ENCODE measurements at places on chromosomes 1 and 21.
A peak's percentile ranks its signal among the peaks of the same experiment; 100 is the strongest.

GRCh38 chr21:34179204-34179935 is 106.0 kb downstream of the MRPS6 start:
- DNase-seq: no peak

GRCh38 chr1:209791920-209792319 is 7.6 kb upstream of the C1orf74 start:
- no peak for DNase-seq

GRCh38 chr1:66699213-66699612 is 53.0 kb upstream of the DYNLT5 start:
- DNase-seq: no peak

GRCh38 chr1:109412551-109412950 is 13.7 kb downstream of the PSMA5 start:
- DNase-seq: no peak

- DNase-seq: no peak
Observed at GRCh38 chr1:224493269-224493668, 58.7 kb upstream of the WDR26 start.

DNA sequence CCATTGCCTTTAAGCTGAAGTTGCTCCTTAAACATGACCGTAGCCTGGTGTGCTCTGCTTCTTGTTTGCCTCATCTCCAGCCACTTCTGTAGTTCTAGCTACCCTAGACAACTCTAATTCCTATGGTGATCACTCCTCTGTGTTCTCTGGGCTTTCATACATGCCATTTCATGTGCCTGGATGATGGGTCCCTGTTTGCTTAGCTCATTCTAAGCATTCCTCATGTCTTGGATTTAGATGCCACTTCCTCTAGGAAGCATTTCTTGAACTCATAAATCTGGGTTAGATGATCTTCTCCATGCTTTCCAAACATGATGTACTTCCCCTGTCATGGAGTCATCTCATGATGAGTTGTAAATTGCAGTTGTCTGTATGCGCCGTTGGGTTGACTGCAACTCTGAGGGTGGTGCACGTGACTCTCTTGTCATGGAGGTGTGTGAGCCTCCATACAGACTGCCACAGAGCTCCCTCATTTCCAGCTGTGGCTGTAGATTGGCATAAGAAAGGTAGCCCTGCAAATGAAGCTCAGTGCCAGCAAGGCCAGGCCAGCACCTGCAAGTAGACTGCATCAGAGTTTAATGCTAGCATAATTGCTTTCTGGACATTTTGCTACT is 77.2 kb downstream of the LAMC1 start:
- DNase-seq: no peak

DNA sequence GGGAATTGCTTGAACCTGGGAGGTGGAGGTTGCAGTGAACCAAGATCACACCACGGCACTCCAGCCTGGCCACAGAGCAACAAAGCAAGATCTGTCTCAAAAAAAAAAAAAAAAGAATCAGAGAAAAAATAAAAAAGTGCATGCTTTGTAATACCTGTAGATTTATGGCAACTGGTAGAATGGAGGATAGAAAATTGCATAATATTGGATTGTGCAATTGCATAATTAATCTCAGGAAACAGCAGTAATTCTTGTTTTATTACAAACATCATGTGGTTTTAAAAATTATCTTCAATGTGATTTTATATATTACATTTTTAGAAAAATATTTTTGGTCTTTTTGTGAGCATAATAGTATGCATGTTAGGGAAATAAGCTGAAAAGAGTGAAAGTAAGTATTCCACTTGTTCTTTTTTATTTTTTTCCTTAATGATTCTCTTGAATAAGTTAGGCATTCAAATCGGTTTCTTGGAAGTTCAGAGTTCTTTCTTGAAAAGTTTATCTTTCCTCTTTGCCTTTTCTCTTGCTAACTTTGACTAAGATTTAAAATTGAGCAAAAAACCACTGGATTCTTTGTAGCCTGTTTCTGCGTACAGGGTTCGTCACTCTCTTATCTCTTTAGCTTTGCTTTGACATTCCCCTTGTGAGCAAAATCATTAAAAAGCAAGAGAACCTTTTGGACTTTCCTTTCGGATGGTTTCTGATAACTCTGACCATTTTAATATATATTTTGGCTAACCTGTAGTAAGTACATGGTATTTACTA is 127.5 kb upstream of the ADAMTS5 start:
- DNase-seq: no peak

DNA sequence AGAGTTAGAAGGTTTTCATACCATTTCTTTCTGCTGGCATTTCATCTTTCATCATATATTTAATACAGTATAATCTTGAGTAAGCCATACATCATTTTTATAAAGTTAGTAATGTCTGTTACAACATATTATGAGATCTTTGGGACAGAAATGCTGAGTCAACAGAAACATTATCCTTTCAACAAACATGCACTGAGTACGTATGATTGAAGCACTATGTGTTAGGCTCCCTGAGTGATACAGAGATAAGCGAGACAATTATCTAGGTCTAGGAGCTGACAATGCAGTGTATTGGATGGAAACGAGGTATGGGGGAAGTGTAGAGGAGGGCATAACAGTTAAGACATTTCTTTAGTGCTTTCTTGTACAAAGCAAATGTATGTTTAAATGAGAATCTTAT is 19.7 kb upstream of the GPR52 start:
- no peak for DNase-seq

DNA sequence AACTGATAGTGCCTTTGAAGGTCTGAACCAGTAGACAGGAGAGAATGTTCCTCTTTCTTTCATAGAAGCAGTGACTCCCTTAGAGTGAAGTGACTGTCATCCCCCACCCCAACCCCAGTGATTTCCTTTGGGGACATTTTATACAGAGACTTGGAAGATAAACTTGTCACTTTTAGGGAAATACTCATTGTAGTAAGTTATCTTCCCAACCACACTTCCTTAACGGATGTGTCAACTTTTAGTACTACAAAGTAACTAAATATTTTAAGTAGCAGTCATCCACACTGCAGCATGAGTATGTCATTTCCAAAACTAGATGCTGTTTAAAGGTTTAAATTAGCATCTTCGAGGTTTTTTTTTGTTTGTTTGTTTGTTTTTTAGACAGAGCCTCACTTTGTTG is 13.7 kb downstream of the LRRC8B start:
- DNase-seq: no peak

- peak; percentile 40 for DNase-seq
Observed at GRCh38 chr1:161019751-161020495, 1.0 kb downstream of the F11R start.

DNA sequence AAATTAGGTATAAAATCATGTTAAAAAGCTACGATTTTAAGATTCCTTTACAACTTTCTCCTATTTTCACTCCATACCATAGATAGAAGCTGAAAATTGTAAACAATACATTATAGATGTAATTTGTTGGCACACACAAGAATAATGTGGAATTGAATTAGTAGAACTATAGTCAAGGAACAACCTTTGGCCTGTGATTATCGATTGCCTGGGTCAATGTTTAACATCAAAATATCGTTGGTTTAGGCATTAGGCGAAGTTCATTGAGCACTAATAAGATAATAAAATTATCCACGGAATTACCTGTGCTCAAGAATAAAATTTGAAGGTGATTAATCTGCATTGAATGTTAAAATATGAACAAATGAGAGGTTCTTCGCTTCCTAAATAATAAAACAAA is 455.1 kb upstream of the ZP4 start:
- DNase-seq: no peak

GRCh38 chr1:184866991-184867788 is 107.1 kb downstream of the NIBAN1 start:
- DNase-seq: peak; percentile 53

GRCh38 chr1:170634824-170635410 is 29.0 kb upstream of the PRRX1 start:
- no peak for DNase-seq

GRCh38 chr1:156464825-156465452 is 35.6 kb downstream of the MEF2D start:
- DNase-seq: no peak

DNA sequence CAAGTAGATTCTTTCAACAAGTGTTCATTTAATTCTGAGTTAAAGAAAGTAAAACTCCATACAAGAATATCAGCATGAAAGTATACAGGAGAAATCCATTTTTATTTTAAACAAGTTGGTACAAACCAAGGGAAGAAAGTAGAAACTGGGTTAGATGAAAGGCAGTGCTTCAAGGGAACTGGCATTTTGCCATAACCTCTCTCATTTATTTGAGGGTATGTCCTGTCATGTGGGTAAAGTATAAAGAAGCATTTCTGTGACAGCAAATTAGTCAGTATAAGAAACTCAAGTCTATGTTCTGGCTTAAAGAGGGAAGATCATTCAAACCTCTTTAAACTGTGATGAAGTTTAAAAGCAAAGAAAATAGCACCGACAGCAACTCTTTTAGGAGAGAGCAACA is 32.0 kb downstream of the OLFM3 start:
- no peak for DNase-seq

GRCh38 chr1:5886140-5886483 is 106.1 kb downstream of the NPHP4 start:
- no peak for DNase-seq

DNA sequence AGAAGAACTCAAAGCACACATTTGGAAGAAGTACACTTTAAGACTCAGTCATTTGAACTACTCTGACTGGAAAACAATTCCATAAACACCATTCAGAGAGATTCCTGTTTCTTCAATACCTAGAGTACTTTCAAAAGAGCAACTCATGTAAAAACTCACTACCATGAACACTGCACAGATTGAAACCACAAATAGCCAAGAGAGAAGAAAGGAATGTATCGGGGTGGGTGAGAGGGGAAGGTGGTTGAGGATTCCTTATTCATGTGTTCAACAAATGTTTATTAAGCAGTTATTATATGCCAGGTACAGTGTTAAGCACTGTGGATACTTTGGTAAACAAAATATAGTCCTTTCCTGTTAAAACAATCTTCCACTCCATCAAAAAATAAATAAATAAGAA is 64.7 kb downstream of the NRIP1 start:
- no peak for DNase-seq

- no peak for DNase-seq
Observed at GRCh38 chr1:19339214-19339861, 27.2 kb downstream of the SLC66A1 start.

- DNase-seq: no peak
Observed at GRCh38 chr1:202376247-202376646, 27.7 kb downstream of the PPP1R12B start.

- DNase-seq: no peak
Observed at GRCh38 chr1:221015159-221015790, 136.0 kb downstream of the HLX start.

DNA sequence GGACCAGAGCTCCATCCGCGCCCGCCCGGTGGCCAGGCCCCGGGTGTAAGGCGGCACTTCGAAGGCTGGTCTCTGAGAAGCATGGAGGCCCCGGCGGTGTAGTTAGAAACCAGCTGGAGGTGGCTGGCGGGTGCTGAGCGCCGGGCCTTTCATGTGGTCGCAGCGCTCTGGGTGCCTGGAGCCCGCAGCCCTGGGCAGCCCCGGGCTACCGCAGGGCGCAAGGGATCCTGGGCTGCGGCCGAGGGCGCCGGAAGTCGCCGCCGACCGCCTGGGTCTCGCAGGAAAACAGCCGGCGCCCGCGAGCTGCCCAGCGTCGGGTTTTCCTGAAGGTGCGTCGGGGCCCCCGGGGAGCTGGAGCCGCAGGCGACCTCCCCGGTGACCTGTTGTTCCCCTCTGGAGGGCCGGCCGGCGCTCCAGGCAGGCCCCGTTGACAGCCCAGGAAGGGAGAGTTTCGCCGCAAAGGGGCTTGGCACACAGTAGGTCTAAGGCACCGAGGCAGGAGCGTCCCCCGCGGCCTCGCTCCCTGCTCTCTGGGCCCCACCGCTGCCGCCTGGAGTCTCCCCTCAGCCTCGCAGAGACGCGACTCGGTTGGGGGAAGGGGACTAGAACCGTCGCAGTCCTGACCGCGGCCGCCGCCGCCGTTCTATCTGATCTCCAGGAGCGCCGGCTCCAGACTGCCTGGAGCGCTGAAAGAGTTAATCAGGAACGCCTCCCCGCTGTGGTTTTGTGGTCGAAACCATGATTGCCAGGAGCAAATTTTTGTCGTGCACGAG is 2.7 kb downstream of the GRHL3 start:
- peak; percentile 86 for DNase-seq

- DNase-seq: no peak
Observed at GRCh38 chr1:79604490-79605198, 598.1 kb upstream of the ADGRL4 start.

DNA sequence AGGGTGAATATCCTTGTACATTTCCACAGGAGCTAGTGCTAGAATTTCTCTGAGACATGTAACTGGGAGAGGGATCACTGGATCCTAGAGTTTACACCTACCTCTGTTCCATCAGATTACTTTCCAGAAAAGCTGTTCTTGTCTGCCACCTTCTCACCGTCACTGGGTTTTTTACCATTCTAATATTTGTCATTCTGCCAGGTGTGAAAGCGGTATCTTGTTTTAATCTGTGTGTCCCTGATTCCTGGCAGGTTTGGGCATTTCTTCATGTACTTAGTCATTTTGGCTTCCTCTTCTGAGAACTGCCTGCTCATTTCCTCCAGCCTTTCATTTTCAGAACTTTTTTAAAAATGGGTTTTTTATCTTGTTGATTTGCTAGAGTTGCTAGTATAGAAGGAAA is 5.1 kb downstream of the PMF1 start:
- peak; percentile 46 for DNase-seq

- DNase-seq: no peak
Observed at GRCh38 chr1:79633456-79633855, 626.9 kb upstream of the ADGRL4 start.

DNA sequence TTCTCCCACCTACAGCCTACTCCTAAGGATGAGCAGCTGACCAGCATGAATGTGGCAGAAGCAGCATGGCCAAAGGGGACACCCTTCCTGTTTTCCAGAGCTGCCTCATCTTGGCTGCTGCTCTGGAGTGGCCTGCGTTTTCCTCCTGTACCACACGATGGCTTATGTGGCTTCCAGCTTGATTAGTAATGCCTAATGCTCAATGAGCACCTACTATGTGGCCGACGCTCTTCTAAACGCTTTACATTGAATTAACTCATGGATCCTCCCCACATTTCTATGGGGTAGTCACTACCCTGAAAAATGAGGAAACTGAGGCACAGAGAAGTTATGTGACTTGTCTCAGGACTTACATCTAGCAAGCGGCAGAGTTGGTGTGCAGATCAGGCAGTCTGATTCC is 18.0 kb upstream of the SDHB start:
- no peak for DNase-seq

GRCh38 chr1:228225740-228226139 is 17.9 kb downstream of the OBSCN start:
- DNase-seq: no peak

DNA sequence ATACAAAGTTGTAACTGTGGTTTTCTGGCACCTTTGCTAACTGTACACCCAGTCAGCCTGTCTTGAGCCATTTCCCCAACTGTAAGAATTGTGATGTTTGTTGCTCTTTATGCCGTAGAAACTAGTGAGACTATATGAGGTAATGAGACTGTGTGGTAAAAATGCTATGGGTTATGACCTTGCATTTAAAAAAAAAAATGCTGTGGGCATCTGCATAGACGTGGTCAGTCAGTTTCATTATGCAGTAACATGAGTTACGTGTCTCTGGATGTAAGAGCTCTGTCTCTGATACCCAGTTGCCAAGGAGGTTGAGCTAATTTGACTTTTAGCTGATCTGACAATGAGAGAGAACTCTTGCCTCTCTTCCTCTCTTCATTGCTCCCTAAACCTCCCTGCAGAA is 80.6 kb upstream of the LAMC2 start:
- no peak for DNase-seq

All from GM13976 (cell line).